Stimulated activated CD8-positive, alpha-beta memory T cell treated with anti-CD3 and anti-CD28 coated beads, Interleukin-12 subunit alpha, Interleukin-12 subunit beta, amount 100 ng/mL, for 4 hours (primary cell): ENCODE measurements at places on chromosomes 5 and 9.

- DNase-seq: no peak
These were observed 172.8 kb upstream of the FSTL4 start for GRCh38 chr5:133785182-133785581.

DNA sequence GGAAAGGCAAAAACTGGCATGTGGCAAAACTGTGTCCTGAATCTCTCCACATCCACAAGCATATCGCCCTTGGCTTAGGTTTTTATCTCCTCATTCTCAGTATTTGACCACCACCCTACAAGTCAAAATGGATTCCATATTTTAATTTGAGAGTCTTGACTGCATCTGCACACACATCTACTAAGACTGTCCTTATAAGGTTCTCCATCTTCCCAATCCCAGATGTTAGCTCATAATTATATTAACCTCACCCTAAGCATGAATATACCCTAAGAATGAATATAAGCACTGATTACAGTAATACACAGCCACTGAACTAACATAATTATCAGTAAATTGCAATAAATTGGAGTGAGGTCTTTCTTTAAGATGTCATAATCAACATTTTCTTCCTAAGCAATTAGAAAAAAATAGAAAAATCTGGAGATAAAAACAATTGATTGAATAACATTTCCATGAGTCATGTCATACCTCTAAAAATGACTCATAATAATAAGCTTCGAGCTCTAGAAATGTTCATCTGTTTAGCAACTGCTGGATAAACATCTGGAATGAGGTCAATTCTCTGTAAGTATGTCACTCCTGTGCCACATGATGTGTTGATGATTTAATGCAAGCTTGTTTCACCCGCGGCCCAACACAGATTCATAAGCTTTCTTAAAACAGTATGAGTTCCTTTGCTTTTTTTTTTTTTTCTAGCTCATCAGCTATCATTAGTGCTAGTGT is 39.9 kb upstream of the PAM start:
- DNase-seq: no peak

DNA sequence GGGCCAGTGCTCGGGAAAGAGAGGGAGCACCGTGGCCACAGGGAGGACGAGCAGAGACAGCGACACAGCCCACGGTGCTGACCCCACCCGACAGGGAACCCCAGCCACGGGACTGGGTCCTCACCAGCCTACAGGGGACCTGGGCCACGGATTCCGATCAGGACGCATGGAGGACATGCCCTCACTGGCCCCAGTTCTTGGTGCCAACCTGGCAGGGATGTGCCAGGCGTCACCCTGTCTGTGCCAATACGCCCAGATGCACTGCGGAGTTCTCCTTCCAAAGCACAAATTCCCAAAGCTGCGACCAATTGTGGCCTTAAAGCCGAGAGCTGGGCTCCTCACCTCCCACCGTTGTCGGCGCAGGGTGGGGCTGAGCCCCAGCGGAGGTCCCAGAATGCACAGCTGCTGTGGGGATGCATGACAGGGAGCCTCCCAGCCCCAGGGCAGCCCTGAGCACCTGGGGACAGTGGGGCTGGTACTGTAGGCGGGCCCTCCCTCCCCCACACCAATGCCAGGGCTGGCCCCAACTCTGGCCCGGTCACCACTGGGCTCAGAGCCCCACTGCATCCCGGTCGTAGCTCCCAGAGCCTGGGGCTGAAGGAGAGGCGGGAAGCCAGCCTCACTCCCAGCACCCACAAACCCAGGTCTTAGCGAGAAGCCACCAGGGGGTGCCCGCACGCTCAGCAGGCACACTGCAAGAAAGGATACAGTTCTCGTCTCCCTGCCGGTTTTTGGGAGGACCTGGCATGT is 44.2 kb downstream of the NKD2 start:
- DNase-seq: no peak

GRCh38 chr5:77087484-77088261 is 588 bp upstream of the ZBED3 start:
- no peak for DNase-seq

- DNase-seq: no peak
These were observed 180.2 kb downstream of the DENND1A start for GRCh38 chr9:123749580-123750202.

DNA sequence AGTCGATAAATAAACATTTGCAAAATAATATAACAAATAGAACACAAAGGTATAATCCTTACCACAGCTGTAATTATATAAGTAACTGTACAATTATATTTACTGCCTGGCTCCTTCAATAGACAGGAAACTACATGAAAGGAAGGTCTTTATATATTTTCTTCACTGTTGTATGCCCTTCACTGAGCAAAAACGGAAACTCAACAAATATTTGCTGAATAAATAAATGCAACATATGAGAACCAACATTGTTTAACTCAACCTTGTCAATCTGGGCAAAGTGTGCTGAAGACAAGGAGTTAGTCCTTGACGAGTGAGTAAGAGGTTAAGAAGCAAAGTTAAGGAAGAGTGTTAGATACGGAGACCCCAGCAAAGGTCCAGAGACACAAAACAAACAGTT is 22.6 kb downstream of the PSMD5 start:
- no peak for DNase-seq

- no peak for DNase-seq
These were observed 4.9 kb downstream of the SH3GLB2 start for GRCh38 chr9:129023036-129023907.

- DNase-seq: no peak
These were observed 112.9 kb downstream of the DAB2IP start for GRCh38 chr9:121764371-121764730.

DNA sequence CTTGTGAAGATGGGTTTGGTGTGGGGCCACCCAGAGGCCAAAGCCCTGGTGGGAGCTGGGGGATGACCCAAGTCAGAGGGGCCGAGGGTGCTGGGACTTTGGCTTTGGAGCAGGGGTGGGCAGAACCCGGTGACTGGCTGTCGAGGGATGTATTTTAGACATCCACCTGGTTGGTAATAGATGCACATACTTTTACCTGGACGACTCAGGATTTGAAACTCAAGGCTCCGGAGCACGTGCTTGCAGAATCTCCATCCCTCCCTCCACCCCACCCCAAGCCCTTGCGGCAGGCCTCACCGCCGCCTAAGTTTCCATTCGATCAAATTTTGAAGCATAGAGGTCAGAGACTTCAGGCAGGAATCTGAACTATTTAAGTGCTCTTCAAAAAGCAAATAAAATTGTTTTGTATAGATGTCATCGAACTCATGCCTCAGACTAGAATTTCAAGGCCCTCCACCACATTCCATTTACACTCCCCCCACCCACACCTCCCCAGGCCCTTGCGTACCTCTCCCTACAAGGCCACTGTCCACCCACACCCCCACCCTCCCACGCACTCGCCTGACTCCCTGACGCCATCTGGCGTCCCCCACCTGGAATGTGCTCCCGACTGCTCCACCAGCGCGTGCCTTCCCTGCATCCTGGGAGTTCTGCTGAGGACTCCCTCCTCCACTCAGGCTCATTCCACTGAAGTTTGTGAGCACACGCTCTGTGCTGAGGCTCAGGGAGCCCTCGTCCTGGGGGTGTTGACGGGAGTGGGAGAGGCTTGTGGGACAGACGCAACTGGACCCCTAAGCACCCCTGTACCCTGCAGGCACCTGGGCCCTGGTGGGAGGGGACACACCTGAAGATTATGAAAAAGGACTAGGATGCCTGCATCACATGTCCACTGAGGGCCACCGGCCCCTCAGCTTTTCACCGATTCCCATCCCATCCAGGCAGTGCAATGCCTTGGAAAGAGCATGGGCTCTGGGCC is 56.4 kb upstream of the RPL26L1 start:
- no peak for DNase-seq

DNA sequence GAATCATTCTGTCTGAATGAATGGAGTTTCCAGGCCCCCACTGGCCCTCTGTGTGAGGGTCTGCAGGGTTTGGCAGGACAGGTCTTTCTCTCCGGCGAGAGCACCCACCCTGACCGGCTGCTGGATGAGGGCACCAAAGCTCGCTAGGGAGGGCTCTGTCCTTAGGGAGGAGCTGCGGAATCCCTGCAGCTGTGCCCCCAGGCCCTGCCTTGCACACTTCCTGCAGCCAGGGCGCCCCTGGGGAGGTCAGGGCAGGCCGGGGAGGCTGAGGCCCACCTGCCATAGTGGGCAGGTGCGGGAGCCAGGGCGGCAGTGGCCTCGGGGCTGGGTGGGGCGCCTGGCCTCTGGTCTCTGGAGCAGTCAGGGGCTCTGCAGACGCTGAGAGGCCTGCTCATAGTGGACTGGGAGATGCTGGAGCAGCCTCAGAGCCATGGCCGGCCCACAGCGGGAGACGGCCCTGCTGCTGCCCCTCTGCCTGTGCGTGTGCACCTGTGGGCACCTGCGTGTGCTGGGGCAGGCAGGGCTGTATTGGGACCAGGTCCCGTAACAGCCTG is 36.1 kb downstream of the EXOC3 start:
- no peak for DNase-seq
